SJCRH30 (cell line): ENCODE measurements at places on chromosomes 6 and 20.

DNA sequence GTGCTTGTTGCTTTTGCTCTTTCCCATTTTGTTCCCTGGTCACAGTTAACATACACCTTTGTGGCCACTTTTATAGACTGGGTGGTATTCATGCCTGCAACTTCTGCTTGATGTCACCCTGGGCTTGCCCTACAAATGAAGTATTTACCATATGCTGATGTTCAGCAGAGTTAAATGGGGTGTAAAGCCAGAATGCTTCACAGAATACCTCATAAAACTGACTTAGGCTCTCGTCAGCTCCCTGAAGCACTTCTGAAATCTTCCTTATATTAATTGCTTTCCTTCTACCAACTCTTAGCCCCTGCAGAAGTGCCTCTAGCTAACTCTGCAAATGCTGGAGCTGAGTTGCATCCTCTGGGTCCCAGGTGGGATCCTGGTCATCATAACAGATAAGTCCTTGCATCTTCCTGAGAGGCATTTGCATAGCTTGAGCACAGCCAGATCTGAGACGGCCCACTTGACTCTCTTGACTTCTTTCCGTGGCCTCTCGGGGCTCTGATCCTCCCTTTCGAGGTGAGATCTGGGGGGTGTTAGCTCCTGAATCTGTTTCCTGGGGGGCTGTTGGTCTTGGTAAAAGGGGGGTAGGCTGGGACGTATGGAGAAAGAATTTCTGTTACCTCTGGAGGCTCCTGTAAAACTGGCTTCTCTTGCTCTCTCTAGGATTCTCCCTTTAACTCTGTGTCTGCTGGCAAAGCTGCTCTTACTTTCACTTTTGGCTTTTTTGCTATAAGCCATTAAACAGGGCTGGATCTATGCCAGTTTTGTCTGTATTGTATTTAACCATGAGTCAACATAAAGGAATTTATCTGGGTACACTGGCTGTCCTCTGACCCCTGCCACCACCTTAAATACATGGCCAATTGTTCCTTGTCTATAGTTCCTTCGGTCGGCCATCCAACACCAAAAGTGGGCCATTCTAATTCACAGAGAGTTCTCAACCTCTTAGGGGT lies 223.0 kb upstream of the SYNCRIP start:
- DNase-seq: peak; percentile 60

DNA sequence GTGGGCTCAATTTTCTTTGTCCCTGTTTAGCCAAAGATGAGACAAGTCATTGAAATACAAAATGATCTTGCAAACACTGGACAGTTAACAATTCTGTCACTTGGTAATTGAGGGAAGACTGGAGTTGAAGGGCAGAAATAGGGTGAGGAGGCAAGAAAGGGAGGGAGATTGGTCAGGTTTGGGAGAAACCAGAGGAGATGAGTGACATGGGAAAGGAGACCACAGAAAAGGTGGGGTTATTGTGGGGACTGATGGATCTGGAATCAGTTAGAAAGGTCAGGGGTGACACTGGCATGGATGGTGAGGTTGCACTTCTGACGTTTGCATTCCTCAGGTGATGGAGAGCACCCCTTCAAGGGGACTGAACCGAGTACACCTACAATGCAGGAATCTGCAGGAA lies 693 bp downstream of the GTF2H4 start:
- DNase-seq: no peak

- DNase-seq: no peak
These were observed 49.7 kb downstream of the ZBTB2 start for GRCh38 chr6:151341476-151342195.

GRCh38 chr6:134065706-134066105 lies 13.3 kb upstream of the SLC2A12 start:
- DNase-seq: no peak

DNA sequence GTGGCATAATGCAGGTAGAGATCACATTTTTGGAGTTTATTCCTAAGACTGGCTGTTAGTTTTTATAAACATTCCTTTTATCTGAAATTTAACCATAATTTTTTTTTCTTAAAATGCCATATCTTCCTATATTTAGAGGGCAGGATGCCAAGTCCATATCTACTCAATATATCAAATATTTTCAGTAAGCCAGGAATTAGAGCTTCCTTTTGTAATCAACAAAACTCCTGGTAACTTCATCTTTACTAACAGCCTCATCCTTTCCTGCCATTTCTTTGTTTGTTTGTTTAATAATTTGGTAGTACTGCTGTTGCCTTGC lies 136.3 kb downstream of the OLIG3 start:
- DNase-seq: no peak

- DNase-seq: no peak
These were observed 55.5 kb upstream of the PDE10A start for GRCh38 chr6:165718491-165718891.

- no peak for DNase-seq
These were observed 937 bp downstream of the SPACA1 start for GRCh38 chr6:88048578-88048977.

- no peak for DNase-seq
These were observed 93.7 kb downstream of the LY86 start for GRCh38 chr6:6682225-6682624.
